Activated T-cell treated with anti-CD3 and anti-CD28 coated beads, Interleukin-2, amount 50 U/mL, for 72 hours (primary cell): ENCODE measurements at places on chromosomes 7 and 10. TPM values are rescaled to one million over a fixed set of nuclear protein-coding genes. Genes with fewer than 3 reads are reported as not detected.

METTL27 gene
- total RNA-seq, result 1.8 TPM

DNA sequence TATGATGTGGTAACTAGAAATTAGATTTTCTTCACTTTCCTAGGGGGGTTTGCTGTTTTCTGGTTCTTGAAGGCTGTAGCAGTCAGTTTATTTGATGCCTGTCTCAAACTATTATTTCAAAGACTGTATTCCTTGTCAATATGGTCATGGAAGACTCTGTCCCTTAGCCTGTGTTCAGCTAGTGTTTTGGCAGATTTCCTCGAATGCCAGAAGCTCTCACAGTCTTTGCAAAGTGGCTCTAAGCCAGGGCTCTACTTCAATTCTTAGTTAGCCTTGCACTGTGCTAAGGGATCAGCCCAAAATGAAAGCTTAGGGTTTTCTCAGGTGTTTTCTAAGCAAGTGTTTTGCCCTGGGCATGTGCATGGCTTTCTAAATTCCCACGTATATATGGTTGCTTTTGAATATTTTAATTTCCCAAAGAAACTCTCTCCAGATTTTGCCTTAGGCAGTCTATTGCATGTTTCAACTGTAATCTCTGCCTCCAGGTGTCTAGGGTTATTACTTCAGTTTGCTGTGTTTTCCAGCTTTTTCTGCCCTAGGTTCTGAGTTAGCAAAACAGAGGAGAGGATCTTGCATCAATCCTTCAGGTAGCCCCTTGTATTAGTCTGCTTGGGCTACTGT lies 7.2 kb upstream of the C1GALT1 start:
- DNase-seq, result no peak

GRCh38 chr10:4503076-4503475 lies 322.9 kb upstream of the AKR1E2 start:
- DNase-seq, result no peak

- DNase-seq, result no peak
Observed at GRCh38 chr7:130350945-130351790, 6.6 kb downstream of the CPA5 start.

DNA sequence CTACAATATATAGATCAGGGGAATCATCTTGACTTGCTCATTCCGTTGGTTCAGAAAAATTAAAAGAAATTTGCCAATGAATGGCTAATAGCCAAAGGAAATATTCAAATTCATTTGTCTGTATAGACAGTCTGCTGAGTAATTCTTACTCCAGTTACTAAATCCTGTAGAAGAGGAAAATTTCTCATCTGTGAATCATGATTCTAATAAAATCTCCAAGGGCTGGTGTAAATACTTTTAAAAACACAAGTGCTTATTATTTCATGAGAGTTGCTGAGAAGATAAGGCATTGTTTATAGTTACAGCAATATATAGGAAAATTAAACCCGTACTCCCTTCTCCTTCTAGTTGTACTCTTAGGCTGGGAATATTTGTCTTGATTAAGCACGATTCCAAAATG lies 53.0 kb downstream of the WNT2 start:
- DNase-seq, result no peak

DNA sequence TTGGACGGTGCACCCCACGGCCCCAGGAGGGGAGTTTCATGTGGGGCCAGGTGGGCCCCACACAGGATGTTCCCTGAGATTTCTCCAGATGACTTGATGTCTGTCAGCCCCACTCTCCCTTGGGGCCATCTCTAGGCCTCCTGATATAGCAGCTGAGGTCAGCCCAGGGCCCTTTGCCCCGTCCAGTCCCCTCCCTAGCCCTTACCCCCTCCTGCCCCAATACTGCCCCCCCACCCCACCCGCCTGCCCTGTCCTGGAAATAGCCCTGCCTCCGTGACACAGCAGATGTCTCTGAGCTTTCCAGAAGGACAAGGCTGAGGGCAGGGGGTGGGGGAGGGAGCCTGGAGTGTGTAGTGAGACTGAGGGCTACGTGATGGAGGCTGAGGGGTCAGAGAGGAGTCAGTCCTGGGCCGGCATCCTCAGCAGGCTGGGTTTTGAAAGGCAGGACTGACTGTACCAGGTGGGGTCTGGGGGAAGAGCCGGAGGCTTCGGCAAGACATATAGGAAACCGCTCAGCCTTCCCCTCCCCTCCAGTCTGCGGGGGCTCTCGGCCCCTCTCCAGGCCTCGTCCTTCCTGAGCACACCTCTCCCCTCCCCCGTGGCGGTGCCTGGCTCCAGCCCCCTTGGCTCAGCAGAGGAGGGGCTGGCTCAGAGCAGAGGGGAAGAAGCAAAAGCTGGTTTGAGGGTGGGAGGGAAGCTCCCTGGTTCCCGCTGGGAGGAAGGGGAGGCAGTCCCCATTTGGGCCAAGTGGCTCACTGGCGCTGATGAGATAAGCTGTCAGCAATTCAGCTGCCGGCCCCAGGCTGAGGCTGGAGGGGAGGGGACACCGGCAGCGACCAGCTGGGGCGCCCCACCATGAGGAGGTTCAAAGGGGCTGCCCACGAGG lies 2.0 kb downstream of the FLNC start:
- DNase-seq, result no peak

DNA sequence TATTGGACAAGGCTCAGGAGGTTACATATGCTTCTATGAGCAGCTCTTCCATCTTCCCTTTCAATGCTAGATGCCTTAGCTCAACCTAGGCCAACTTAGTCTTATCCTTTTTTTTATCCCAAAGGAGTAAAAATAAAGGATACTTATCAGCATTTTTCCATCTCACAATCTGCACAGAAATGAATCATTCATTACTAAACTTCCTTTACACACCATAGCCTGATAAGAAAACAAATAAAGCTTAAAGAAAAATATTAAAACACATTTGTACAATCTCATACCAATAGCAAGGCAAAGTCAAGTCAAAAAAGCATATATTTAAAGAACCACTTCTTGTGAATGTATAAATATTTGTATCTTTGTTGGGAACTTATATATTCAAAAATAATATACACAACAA lies 407.4 kb downstream of the GRM8 start:
- DNase-seq, result no peak

DNA sequence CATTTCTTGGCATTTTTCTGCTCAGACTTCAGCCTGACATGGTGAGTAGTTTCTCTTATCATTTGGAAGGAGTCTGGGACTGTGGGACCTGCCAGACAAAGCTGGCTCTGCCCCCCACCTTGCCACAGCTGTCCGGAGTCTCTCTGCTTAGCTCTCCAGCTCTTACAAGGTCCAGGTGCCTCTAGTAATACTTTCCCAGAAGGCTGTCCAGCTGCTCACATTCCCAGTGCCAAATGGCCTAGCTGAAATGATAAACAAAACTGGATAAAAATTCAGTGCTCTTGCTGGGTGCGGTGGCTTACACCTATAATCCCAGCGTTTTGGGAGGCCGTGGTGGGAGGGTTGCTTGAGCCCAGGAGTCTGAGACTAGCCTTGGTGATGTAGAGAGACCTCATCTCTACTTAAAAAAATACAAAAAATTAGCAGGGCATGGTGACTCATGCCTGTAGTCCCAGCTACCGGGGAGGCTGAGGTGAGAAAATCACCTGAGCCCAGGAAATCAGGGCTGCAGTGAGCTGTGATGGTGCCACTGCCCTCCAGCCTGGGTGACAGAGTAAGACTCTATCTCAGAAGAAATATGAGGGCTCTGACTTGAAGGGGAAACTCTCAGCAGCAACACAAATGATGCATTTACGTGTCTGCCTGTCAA lies 86.8 kb downstream of the C10orf90 start:
- no peak for DNase-seq

DNA sequence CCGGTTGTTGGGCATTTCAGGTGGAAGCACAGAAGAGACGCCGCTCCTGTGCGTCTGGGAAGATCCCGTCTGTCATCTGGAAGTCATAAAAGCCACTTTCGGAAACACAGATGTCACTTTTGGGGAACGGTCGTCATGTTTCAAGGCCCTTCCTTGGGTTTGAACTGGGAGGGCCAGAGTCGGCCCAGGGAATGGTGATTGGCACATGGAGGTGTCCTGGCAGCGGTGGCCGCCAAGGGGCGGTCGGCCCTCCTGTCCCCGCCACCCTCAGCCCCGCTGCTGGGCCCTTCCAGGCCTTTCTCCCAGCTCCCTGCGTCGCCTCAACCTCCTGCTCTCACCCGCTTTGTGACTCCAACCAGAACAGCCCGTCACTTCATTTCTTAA lies 115.2 kb upstream of the SFMBT2 start:
- DNase-seq, result no peak
